ENCODE measurements at places on chromosomes 2 and 18.

DNA sequence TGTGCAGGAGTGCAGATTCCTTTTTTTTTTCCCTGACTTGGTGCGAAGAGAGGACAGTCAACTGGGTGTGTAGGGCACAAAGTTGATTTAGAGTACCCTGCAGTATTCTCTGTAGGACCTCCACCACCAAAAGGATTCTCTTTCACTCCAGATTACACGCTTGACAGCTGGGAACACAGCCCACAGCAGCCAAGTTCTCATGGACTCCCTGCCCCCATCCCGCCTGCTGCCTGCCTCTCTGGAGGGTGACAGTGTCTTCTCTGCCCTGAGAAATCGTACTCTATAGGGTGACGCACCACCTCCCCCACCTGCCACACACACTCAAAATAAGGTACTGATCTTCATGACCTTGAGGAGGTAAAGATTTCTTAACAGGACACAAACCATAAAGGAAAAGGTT lies 26.6 kb upstream of the IHH start:
- DNase-seq: no peak

DNA sequence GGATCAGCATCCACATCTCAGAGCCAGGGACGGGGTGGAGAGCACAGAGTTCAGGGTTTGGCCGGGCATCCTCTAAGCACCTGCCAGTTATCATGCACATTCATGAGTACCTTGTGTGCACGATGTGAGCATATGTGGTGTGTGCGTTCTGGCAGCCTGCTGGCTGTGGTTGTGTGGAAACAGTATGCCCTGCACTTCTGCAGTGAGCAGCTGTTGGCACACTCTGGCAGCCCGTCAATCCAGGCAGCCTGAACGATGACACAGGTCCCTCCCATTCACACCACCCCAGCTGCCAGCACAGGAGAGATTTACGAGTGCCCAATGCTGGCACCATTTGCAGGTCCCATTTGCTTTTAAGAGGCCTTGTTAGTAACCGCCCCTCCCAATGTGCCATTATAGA lies 74.2 kb downstream of the CD8B2 start:
- DNase-seq: no peak

DNA sequence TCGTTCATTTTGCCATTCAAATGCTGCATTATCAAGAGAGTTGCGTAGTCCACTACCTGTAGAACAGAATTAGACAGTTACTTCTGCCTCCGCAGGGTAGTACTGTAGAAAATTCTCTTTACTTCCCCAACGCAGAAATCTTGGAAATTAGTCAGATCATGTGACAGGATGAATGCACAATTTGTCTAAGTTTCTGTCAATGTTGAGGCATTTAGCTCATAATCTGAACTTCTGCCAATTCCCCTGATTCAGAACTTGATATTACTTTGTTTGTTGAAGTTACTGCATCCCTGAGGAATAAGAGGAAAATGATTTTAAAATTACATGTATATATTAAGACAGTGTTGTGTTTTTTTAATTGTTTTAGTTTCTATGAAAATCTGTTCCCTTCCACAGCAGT lies 83.4 kb downstream of the TTC27 start:
- peak; percentile 85 for DNase-seq

DNA sequence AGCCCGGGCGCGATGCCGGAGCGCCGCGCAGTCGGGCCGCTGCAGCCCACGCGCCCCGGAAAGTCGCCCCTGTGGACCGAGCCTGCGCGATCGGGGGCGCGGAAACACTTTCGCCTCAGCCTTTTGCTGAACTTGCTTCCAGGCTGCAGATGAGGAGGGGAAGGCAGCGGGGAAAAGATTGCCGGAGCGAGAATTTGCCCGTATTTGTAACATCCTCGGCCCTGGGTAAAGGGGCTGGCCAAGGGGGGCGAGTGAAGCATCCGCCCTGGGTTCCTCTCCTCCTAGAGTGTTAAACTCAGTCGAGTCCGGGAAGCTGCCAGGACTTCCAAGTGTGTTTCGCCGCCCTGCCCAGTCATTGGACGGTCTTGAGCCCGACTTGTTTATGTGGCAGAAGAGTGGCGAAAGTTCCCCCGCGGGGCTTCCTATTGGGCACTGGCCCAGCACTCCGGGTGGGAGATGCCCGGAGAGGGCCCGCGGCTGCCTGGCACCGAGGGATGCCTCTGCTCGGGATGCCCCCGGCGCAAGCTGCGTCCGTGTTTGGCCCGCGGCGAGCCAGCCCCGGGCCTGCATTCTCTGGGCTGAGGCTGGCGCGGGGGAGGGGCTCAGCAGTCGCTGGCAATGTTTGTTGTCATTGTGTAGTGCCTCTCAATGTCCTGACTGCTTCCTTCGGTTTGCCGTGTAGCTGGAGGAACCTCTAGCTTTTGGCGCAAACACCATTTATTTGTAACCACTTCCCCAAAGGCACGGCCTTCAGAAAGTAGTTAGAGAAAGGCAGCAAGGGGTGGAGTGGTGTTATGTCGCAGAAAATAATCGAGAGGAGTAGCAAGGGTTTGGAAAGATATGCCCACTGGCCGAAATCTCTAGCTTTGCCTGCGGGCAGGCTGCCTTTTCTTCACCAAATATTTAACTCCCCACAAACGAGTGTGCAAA lies 1.1 kb downstream of the CYBRD1 start:
- peak; percentile 41 for DNase-seq

All from skeletal muscle cell (primary cell).